ENCODE measurements at places on chromosomes 2 and 18.

DNA sequence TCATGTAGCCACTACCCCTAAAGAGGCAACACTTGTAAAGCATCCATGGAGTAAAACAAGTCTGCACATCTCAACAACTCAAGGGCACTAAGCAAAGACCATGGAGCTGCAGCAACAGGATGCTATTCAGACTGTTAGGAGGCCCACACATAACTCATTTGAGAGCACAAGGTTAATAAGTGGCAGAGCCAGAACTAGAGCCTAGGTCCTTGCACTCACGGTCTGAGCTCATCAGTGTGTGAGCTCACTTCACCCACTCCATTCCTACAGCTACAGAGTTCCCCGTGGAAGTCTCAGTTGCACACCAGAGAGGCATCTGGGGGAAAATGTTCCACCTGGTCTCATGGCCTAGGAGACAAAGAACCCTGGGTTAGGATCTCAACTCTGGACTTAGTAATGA, 35.0 kb downstream of the TTC32 start:
- no peak for DNase-seq

DNA sequence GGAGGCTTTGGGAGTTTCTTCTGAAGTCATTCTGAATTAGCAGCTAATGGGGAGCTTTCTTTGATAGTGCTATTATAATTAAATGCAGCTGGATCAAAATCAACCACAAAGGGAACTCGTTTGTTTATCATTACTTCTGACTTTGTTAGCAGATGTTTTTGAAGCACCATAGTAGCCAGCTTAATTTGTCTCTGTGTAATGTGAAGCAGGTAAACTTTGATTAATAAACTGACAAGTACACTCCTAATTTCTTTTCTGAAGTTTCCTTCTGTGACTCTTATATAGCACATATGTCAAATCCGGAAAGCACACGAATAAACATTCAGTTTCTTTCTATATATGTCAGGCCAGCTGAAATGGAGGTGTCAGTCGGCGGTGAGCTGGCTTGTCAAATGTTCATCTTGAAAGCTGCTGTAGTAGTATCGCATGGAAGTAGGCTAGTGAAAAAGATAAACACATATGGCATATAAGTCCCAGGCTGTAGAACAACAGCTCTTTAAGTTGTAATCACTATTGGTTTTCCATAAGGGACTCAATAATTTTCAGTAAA, 451.9 kb upstream of the ZEB2 start:
- no peak for DNase-seq

DNA sequence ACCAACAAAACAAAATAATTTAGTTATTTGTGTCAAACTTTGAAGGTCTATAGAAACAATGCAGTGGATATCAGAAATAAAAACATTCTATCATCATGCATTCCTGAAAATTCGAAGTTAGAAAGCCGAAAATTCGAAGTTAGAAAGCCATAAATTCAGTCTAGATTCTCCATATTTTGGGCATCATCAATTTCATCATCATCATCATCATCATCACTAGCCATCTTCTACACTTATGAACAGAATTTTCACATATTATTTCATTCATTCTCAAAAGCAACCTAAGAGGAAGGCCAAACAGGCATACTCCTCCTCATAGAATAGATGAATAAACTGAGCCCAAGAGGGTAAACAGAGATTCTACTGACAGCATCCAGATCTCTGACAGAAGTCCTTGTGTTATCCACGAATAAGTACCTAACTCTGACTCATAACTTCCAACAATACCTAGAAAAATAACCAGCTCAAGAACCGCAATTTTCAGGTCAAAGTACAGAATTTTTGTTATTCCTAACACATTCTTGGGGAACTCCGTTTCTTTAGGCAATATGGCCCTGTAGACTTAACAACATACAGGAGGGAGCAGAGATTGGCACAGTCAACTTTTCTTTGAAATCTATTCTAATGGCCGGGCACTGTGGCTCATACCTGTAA, 84.7 kb downstream of the TCF4 start:
- DNase-seq = no peak

DNA sequence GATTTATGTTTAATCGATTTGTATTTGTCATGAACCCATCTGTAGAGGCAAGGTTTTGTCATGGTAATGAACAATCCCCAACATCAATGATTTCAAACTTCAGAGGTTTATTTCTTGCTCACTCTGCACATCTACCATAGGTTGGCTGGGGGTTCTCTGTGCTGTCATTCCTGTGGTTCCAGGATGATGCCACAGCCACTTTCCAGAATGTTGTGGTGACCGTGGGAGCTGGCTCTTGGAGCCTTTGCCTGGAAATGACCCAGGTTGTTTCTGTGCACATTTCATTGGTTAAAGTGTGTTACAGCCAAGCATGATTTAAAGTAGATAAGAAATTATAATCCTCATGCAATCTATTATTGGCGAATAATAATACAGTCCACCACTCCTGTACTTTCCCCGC, 28.2 kb upstream of the EPAS1 start:
- no peak for DNase-seq

GRCh38 chr2:35503311-35503710, 852.3 kb upstream of the CRIM1 start:
- DNase-seq = no peak

DNA sequence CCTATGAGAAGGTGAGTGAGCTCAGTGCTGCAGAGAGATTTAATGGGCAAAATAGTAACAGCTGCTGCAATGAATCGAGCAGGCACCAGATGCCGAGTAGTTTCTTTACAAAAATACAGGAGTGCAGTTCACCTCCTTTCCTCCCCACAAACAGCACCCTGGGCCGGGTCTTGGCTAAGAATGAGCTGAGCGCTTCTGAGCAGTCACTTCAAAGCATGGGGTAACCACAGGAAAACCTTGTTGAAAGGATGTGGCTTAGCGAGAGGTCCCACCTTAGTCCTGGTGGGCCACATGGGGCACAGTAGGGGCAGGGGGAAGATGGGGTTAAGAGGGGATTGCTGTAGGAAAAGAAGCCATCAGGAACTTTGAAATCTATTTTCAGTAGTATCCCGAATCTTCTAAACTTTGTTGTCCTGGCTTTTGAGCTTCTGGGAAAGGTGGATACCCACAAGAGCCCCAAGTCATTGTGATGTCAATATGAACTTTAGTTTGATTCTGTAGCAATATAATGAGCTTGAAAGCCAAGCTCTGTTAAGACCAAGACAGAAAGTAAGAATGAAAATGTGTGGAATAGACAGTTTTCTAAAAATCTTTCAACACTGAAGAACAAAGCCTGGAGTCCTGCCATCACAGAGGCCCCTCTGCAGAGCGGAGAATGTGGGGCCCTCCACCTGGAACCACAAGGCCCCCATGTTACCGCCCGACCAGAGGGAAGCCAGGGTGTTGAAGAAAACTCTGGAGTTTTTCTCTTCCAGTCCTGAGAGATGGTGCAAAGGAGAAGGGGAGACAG, 101.0 kb upstream of the ZNF236 start:
- no peak for DNase-seq

DNA sequence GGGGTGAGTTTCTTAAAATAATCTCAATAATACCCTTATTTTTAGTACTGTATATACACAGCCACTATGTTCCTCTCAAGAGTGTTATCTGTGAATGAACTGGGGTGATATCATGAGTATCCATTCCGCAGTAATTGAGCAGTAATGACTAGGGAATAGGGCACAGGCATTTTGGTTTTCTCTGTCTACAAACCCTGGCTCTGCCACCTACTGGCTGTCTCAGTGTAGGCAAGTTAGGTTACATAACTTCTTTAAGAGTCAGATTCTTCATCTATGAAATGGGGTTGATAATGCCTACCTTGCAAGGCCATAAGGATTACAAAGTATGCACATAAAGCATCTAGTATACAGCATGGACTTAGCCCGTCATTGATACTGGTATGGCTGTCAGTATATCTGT, 555.8 kb downstream of the NRXN1 start:
- DNase-seq = no peak

GRCh38 chr2:159855143-159855542, 57.1 kb upstream of the CD302 start:
- DNase-seq = no peak

- DNase-seq = no peak
These were observed 34.6 kb downstream of the ASXL3 start for GRCh38 chr18:33612632-33613031.

GRCh38 chr18:58334061-58334460, 290.0 kb downstream of the NEDD4L start:
- no peak for DNase-seq

DNA sequence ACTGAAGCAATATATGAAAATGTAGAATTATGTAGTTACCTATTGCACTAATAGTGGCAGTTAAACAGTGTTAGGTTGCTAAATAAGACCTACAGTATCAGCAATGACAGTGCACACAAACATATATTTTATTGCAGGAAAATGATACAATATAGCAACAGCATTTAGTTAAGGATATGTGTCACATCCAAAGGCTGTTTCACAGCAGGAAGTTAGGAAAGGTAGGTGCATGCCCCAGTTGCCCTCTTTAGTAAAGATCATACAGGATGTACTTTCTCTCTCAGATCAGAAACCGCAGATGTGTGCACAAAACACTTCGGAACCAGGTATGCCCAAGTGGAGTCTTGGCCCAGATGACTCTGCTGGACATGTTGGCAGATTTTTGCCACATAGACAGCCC, 444.1 kb downstream of the XIRP2 start:
- DNase-seq = no peak

Measured in posterior cingulate gyrus (tissue), 11 donors.